NCI-H1436 treated with DMSO at 0.1 percent for 48 hours (cell line): ENCODE measurements at places on chromosomes 3 and 15.
A peak's percentile ranks its signal among the peaks of the same experiment; 100 is the strongest.

GRCh38 chr3:106421909-106422308 is 553.1 kb upstream of the CBLB start:
- DNase-seq: no peak

DNA sequence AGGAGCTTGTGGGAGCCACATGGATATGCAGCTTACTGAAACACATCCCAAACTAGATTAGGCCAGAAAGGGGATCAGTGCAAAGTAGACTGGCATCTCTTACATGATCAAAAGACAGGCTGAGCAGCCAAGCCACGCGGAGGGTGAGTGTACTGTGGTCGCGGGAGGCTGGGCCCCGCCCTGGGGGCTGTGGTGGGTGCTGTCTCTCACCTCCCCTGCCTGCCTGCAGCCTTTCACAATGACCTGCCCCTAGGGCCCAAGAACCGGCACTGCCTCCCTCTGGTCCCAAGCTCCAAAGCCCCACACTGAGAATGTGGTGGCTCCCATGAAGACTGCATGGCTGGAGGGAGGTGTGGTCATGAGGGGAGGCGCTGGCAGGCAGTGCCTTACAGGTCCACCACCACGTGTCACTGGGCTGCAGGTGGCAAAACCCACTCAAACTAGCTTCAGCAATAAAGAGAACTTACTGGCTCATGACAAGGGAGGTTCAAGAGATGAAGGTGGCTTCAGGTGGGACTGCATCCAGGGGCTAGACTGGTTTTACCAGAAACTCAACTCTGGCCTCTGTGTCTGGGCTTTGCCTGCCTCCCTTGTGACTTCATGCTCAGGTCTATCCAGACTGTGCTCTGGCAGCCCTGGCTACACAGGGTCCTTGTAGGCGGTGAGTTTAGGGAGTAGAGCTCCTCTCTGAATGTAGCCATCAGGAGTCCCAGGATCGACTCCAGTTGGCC is 27.4 kb upstream of the PLXND1 start:
- DNase-seq: no peak

DNA sequence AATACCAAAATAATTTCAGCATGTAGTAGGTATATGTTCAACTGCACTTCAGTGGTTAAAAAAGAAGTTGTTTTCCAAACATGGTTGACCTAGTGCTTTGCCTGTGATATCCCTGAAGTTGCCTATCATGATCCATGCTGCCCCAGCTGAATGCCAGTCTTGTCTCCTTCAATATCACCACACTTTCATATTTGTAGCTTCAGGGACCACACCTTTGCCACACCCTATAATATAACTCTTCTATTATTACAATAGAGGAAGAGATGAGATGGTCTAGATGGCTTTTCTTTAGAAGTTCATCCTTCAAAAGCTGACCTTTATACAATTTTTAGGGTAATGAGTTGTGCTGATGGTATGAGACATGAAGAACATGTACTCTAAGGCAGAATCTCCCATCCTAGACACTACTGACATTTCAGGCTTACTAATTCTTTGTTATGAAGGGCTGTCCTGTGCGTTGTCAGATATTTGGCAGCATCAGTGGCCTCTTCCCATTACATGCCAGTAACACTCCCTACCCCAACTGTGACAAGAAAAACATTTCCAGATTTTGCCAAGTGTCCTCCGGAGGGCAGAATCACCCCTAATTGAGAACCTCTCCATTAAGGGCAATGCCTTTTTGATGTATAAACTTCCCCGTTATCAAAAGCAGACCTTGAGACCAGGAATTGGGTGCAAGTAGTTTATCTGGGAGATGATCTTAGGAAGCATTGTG is 76.2 kb upstream of the PLCL2 start:
- no peak for DNase-seq

DNA sequence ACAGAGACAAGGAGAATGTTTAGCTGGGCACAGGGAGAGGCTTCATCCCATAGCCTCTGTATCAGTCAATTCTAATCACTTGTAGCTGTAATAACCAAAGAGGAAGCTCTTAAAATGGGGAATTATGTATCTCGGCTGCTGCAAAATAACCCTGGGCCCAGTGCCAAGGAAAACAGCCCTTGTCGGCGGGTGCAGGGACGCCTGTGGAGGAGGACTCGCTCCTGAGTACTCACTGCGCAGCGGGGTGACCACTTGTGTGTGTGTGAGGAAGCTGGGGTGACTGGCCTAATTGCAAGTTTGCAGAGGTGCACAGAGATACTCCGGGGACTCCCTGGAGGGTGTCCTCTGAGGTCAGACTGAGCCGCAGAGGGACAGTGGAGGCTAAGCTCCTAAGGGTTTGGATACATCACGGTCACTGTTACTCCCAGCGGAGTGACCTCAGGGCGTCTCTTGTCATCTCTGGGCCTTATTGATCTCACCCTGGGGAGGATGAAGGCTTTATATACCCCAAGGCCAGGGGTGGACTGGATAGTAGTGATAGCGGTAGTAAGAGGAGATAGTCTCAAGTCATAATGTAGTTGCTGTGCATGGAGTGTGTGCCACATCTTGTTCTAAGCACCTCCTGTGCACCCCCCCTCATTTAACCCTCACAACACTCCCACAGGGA is 37.2 kb downstream of the SLC6A6 start:
- no peak for DNase-seq

DNA sequence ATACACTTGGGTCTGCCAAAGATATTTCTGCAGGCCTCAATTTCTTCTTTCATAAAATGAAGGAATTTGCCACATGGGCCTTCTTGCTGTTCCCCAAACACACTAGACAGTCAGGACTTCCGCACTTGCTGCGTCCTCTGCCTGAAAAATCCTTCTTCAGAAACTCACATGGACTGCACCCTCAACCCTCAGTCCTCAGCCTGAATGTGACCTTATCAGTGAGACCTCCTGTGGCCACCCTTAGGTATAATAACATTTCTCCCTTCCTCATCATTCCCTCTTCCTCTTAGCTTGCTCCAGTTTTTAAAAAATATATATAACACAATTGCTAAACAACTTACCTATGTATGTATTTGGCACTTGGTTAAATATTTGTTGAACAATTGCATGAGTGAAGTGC is 257.5 kb downstream of the MFSD1 start:
- no peak for DNase-seq

DNA sequence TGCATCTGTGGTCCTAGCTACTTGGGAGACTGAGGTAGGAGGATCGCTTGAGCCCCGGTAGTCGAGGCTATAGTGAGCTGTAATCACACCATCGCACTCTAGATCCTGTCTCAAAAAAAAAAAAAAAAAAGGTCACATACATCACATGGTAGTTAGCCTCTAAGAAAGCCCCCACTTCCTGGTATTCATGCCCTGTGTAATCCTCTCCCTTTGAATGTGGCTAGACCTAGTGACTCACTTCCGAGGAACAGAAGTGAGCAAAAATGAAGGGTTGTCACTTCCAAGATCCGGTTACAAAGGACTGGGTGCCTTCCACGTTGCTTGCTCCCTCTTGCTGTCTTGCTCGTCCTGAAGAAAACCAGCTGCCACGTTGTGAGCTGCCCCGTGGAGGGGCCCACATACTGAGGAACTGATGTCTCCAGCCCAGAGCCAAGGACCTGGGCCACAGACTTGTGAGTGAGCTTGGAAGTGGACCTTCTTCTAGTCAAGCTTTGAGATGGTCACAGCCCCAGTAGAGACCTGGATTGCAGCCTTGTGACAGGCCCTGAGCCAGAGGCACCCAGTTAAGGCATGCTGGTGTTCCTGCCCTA is 12.6 kb upstream of the LCTL start:
- no peak for DNase-seq

GRCh38 chr3:129560911-129561594 is 18.1 kb downstream of the H1-8 start:
- no peak for DNase-seq

DNA sequence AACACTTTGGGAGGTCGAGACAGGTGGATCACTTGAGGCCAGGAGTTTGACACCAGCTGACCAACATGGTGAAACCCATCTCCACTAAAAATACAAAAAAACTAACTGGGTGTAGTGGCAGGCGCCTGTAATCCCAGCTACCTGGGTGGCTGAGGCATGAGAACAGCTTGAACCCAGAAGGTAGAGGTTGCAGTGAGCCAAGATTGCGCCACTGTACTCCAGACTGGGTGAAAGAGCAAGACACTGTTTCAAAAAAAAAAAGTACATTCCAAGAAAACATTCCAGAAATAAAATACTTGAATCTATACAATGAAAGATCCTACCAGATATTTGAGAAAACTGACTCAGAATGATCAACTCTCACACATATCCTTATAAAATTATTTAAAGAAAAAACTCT is 30.4 kb downstream of the TFDP2 start:
- DNase-seq: no peak

- no peak for DNase-seq
These were observed 99.5 kb downstream of the DNAJB8 start for GRCh38 chr3:128367221-128367620.

GRCh38 chr3:196609805-196610515 is 29.5 kb upstream of the NRROS start:
- DNase-seq: no peak

DNA sequence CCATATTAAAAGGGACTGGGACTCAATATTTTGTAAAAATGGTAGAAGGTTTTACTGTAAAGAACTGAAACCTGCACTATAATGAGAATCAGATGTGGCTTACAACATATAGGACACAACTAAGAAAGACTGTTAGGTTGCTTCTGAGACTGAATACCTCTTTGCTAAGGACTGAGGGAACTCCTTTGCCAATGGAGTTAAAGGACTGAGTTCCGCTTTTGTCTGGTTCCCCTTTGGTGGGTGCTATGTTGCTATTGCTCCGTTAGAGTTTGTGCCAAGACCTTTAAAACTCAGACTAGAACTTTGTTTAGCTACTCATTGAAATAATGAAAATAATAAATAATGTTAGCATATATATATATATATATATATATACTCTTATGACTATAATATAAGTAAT is 147.8 kb upstream of the KCNMB2 start:
- no peak for DNase-seq

DNA sequence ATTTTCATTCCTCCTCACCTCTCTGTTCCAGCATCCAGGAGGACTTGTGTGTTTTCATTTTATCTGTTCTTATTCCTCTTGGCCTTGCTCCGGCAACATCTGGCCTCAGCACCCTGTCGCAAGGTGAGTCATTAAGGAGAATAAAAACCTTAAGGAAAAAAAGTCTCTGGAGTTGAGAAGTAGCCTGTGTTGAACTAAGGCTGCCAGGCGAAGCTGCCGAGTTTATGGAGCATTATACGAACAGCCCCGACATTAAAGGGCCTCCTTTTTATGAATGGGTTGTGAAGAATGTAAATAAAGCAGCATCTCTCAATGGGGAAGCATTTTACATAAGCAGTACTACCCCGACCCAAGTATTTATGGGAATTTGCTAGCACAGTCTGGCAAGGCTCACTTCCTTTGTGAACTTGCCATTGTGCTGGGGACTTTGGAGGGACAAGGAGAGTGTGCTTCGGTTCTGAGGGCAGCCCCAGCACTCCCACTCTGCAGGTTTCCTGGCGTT is 4.7 kb downstream of the BAHD1 start:
- DNase-seq: no peak

DNA sequence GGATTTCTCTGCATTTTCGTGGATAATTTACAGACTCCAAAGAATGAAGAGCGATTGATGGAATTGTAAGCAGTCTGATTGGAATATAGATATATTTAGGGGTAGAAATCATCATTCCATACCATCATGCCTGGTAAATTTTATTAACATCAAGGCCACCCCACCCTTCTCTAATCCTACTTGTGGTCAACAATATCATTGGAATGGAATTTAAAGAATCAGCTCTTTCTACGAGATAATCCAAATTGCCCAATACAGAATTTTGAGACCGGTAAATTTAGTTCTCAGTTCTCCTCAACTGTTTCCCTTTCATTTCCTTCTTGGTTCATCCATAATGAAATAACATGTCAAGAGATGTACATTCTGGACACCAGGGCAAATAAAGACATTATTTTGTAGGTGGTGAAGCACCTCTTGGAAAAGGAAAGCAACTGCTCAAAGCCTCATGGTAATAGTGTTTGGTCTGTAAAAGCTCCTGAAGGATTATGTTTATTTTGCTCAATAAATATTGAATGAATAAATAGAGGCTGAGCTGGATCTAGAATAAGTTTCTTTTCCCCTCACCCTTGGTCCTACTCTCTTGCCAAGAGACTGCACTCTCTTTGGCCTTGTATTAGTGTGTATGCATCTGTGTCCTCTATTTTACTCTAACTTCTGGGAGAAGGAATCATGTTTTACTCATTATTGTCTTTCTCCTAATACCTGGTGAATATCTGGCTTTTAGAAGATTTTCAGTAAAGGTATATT is 133.7 kb upstream of the BCL6 start:
- DNase-seq: no peak

- no peak for DNase-seq
These were observed 136.7 kb upstream of the DAZL start for GRCh38 chr3:16741890-16742289.

GRCh38 chr3:190382082-190382481 is 5.9 kb upstream of the CLDN16 start:
- no peak for DNase-seq

- DNase-seq: no peak
These were observed 14.2 kb upstream of the SUCNR1 start for GRCh38 chr3:151859233-151859673.

DNA sequence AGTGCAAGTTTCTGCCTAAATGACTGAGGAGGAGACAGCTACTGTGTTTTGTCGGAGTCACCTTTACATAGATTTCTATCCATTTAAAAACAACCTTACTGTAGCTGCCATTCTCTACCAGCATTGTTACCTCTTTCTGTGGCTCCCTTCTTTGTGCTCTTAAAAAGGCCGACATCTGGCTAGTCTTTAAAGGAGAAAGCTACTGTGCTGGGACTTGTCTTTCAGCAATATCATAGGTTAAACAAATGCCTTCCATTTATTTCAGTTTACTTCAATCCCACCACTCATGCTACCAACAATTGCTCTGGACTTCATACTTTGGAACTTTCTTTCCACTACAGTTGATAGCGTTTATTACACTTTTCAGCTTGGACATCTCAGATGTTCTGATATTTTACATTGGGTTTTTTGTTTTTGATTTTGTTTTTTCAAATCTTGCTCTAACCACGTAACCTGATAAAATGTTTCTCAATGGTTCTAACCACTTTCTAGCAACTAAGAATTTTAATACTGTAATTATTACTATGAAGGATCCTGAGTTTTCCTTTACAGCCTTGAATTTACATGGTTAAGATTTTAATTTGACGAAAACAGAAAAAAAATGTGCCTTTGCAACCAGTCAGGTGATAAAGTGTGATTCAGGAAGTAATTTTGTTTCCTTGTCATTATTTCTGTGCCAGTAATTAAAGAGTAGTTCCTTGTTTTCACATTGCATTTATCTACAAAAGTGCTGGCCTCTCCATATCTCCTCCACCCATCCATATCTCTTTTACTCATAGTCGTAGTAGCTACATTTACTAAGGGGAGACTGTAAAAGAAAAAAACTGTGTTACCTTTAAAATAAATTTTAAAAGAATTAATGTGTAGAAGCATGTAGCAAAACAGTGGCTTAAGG is 1.3 kb upstream of the CBLB start:
- DNase-seq: no peak

DNA sequence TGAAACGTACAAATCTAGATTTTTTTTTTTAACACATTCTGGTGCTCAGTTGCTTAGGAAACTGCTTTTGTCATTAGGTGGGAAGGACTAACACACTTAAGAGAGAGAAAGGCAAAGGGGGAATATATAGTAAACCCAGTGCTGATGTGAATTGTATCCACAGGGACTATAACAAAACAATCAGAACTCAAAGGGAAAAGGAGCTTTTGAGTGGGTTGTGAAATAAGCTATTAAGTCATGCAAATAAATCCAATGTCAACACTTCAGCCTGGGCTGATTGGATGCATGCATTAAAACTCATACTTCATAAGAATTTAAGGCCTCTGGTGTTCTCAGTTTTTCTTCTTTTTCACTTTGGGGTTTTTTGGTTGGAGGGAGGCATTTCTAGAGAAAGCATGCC is 628.9 kb downstream of the FHIT start:
- DNase-seq: no peak

GRCh38 chr3:24526640-24527212 is 32.1 kb upstream of the THRB start:
- peak; percentile 28 for DNase-seq
